ENCODE measurements at places on chromosomes 16 and 17.

- no peak for DNase-seq
Observed at GRCh38 chr17:12789075-12789480, 220 bp upstream of the ARHGAP44 start.

DNA sequence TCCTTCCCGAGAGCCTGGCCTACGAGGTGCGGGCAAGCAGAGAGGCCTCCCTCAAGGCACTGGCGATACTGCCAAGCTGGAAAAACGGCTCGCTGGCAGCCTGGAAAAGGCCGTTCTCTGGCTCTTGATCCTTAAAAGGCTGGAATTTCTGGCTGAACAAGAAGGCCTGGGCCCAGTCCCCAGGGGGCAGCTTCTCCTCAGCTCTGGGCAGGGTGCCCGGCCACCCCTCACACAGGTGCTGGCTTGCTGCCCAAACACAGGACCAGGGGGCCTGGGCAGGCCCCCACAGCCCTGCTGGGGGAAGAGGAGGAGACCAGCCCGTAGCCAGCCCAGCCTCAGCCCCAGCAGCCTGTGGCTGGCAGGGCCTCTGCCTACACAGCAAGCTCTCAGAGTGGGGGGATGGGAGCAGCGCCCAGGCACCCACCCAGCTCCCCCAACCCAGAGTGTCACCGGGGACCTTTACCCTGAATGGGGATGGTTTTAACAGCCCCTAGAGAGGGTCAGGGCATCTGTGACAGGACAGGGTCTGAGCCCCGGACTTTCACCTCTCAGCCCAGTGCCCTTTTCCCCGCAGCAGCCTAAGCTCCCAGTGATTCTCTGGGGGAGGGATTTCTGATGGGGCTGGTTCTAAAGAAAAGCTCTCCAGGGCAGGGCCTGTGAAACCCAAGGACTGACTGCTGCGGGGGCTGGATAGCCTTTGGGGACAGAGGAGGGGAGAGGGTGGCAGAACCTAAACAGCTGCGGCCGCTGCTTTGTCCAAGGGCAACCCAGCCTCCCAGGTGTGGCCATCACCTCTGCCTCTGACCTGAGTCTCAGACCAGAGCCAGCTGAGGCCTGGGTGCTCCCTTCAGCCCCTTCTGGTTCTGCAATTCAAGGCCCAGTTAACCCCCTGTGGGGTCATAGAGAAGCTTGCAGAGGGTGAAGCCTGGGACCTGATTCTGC, 38.6 kb upstream of the TOB1 start:
- peak; percentile 58 for DNase-seq

GRCh38 chr17:32382526-32383223, 32.7 kb downstream of the ZNF207 start:
- no peak for DNase-seq

DNA sequence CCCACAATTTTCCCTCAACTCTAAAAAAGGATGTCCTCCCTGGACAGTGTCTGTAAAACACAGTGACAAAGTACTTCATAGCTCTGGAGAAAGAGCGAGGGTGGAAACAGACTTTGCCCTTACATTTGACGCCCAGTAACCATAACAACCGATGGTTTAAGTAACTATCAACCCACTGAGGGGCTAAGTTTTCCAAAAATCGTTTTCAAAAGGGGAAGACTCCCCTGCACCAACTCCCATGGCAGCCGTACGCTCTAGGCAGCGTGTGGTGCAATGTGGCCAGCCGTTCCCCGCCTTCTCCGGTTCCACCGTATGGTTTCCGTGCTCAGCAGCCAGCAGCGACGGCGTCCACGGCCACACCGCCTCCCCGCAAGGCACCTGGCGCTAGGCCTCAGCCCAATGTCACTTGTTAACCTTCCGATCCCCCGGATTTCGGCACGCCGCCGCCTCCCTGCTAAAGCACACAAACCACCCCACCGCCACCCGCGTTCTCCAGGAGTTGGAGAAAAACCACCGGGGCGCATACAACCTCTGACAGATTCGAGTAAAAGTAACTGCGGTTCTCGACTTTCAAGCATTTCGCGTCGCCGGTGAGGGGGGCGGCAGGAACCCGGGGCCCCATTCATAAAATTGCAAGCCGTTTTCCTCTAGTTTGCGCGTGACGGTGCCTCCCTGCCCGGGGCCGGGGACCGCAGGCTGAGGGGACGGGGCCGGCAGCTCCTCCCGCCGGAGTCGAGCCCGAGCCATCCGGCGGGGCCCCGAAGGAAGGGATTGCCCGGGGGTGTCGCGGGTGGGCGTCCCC, 661 bp downstream of the TEX2 start:
- DNase-seq: peak; percentile 46

GRCh38 chr16:87740441-87740840, 25.3 kb downstream of the KLHDC4 start:
- DNase-seq: no peak

DNA sequence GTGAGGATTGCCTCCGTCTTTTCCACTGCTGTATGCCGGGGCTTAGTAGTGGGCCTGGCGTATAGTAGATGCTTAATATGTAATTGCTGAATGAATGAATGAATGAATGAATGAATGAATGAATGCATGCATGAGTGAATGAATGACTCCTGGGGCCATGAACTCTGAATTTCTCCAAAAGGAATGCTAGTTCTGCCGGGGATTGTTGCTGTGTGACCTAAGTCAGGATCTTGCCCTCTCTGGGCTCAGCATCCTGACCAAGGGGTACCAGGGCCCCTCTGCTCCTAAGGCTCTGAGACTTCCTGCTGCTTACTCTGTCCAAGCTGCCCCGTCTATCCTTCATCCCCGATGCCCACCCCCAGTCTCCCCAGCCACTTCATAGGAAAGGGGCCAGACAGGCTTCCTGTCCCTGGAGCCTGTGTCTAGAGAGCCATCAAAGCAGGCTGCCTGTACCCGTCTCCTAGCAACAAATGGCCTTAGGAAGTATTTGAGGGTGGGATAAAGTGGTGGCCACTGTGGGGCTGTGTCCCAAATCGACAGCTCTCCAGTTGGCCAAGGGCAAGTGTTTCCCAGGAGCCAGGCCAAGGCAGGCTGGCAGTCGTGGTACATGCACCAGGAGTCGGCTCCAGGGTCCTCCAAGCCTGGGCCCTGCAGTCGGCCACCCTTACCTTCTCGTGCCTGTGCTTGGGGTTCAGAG, 11.6 kb upstream of the MPRIP start:
- DNase-seq: peak; percentile 25

- no peak for DNase-seq
Observed at GRCh38 chr17:8161289-8162232, 1.2 kb downstream of the VAMP2 start.

- DNase-seq: no peak
Observed at GRCh38 chr17:79413611-79414010, 197.2 kb downstream of the RBFOX3 start.

DNA sequence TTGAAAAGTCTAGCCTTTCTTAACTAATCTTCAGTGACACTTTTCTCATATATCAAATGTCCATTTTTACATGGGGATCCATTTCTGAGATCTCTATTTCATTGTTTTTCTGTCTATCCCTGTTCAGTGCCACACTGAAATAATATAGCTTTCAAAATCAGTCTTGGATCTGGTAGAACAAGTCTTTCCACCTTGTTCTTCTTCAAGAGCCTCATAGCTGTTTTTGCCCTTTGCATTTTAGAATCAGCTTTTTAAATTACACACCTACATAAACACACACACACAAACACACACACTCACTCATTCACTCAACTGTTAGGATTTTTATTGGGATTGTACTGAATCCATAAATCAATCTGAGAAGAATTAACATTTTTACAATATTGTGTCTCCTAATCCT, 19.2 kb downstream of the GSDMB start:
- DNase-seq: no peak

All from Daoy (cell line).